ENCODE measurements at places on chromosomes 4 and X.

GRCh38 chr4:87038837-87039615 is 104.2 kb downstream of the AFF1 start:
- no peak for DNase-seq

DNA sequence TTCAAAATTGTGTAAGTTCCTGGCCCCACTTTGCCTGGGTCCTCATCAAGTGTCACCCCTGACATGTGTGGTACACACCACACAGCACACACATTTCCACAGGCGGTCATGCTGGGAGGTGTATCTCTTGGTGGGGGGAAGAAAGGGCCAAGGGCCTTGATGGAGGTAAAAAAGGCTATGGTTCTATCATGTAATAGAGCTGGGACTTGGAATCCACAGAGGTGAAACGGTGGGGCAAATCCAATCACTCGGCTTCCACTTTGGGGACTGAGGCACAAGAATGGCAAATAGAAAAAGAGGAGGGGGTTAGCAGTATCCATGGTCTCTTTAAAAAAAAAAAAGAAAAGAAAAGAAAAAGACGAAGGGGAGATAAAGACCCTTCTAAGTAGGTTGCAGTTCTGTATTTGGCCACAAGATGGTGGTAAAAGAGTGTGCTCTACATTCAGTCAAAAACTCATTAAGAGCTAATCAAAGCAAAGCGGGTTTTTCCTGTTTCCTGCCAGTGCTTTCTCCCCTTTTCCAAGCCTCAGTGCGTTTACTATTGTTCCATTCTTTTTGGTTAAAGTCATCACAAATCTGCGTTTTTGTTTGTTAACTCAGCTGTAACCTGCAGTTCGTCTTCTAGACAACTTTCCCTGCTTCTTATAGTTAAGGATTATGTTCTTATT is 37.0 kb upstream of the ATP6AP2 start:
- DNase-seq, result no peak

GRCh38 chr4:105061136-105061696 is 85.5 kb upstream of the TET2 start:
- no peak for DNase-seq

- DNase-seq, result no peak
These were observed 53.2 kb downstream of the TSPAN5 start for GRCh38 chr4:98605216-98605615.

DNA sequence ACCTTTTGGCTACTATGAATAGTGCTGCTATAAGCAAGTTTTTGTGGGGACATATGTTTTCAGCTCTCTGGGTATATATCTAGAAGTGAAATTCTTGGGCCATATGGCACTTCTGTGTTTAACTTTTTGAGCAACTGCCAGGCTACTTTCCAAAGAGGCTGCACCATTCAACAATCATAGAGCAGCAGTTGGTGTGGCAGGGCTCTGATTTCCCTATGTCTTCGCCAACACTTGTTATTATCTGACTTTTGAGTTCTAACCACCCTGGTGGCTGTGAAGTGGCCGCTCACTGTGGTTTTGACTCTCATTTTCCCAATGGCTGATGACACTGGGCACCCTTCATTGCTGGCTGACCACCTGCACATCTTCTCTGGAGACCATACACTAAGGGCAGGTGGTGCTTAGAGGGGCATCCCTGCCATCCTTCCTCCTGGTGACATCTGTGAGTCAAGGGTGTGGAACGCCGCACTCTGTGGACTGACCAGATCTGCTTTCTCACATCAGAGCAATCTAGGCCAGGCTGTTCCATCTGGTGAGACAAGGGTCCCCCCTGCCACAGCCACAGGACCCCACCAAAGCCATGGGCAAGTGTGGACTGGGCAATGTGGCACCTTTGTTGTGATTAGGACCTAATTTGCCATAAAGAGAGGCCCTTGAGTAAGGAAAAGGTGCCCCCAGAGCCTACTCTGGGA is 49.6 kb downstream of the ZFYVE28 start:
- DNase-seq, result no peak

GRCh38 chr4:139815778-139816601 is 150.4 kb downstream of the MGST2 start:
- no peak for DNase-seq

GRCh38 chrX:80578517-80579105 is 158.4 kb downstream of the TENT5D start:
- no peak for DNase-seq

GRCh38 chr4:99966692-99967091 is 16.6 kb upstream of the H2AZ1 start:
- no peak for DNase-seq

- DNase-seq, result no peak
These were observed 593.3 kb downstream of the KCTD8 start for GRCh38 chr4:43855283-43855682.

DNA sequence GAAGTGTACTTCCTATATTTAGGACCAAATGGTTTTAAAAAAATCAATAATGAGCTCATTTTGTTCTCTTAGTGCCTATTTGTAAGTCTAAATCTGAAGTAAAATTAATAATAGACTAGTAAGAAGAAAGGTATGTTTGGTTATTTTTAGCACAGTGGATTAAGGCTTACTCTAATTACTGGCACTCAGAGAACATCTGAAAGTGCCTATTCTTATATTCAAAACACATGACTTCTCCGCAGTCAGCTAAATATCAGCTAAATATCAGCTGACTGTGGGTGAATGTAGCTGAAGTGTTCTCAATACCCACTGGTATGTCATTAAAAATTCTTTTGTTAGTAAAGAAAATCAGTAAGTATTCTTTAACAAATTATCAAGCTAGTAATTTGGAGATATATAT is 6.0 kb downstream of the AP1S2 start:
- no peak for DNase-seq

GRCh38 chr4:80535551-80535950 is 200.0 kb downstream of the CFAP299 start:
- DNase-seq, result no peak

DNA sequence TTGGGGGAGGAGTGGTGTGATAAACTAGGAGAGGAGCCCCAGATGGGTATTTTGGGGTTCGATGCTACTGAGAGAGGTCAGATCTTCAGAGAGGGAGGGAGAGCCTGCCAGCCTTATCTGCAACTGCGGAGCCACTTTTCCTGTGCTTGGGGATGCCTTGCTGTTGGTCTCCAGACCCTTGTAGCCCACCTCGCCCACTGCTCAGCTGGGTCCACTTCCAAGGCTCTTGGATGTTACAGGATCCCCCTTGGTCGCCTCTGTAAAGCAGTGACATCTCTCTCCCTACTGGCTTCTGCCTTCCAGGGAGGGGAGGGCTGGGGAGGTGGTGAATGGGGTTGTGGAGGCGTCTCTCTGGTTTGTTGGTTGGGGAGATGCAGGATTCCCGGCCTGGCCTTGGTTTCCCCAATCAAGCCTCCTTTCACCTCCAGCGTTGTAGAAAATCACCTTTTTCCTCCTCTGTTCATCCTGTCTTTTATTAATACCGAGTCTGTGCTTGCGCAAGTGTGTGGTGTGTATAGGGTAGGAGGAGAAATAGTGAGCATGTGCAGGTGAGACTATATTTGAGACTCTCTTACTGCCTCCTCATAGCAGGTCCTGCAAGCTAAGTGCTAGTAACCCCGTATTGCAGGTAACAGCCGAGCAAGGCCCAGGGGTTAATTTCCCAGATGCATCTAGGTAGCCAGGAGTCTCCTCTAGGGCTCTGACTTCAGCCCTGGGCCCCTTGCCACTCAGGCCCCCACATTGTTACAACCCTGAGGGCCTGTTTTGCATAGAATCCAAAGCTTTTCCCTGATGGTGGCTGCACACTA is 337.4 kb downstream of the ARHGAP10 start:
- no peak for DNase-seq

Data from stimulated activated CD8-positive, alpha-beta memory T cell treated with anti-CD3 and anti-CD28 coated beads, Interleukin-4, amount 100 ng/mL, for 4 hours (primary cell).